Vagina (tissue), 2 donors: ENCODE measurements at places on chromosomes 4 and X.

- no peaks in the 10 kb centered on the region for H3K27me3 ChIP-seq
- no peaks in the 10 kb centered on the region for H3K4me1 ChIP-seq
- H3K36me3 ChIP-seq, result no peaks in the 10 kb centered on the region
- H3K4me3 ChIP-seq, result no peak overlapping the region
These were observed 59.3 kb upstream of the PPP1R2C start for GRCh38 chrX:42837101-42837726.

GRCh38 chr4:182878633-182879495 is 38.3 kb downstream of the DCTD start:
- H3K4me1 ChIP-seq, result peaks cover 8% of the 10 kb centered on the region
- no peak for DNase-seq
- H3K4me3 ChIP-seq, result no peak overlapping the region

- no peak for DNase-seq
- H3K27me3 ChIP-seq, result no peaks in the 10 kb centered on the region
- no peaks in the 10 kb centered on the region for H3K4me1 ChIP-seq
- no peaks in the 10 kb centered on the region for H3K36me3 ChIP-seq
- no peak overlapping the region for H3K4me3 ChIP-seq
- no peak overlapping the region for H3K27ac ChIP-seq
These were observed 148.0 kb upstream of the STX18 start for GRCh38 chr4:4689694-4690440.

GRCh38 chrX:155086202-155086840 is 15.0 kb downstream of the BRCC3 start:
- H3K36me3 ChIP-seq, result no peaks in the 10 kb centered on the region

DNA sequence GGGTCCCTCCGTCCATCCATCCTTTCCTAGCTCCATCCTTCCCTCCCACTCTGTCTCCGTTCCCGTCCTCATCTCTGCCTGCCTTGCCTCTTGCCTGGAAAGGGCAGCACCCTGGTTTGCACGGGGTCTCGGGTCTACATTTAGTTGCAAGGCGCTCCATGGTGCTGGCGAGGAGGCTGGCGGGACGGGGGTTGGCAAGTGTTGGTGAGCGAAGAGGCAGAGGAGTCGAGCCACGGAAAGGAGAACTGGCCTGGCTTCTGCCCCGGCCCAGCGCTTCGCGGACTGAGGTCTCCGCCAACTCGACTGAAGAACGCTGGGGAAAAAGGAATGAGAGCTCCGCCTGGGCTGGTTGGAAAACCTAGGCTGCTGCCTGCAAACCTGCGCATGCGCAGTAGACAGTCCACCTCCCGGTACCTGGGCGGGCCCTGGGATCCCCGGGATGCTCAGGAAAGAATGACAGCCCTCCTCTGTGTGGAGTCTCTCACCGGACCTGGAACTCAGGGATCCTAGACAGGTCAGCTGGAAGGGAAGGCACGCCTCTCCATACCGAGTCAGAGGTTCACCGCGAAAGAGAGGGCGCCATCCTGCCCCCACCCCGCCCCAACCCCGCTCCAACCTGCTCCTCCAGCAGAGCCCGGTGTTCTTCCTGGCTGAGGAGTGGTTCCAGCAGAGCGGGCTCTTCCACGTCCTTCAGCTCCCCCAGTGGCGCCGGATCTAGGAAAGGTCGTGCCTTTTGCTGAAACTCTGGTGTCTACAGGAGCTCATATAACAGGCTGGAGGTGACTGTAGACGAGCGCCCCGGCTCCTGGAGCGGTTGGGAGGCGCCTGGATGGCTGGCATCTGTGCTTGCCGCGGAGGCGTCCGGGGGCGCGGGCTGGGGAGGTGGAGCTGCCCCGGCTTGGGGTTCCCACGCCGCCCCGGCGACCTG is 6.0 kb downstream of the FRG2 start:
- H3K4me1 ChIP-seq, result peaks cover 12% of the 10 kb centered on the region
- no peak overlapping the region for H3K27ac ChIP-seq
- H3K36me3 ChIP-seq, result no peaks in the 10 kb centered on the region
